Stomach (tissue), 19 donors: ENCODE measurements at places on chromosomes 2 and 18. TPM values are rescaled to one million over a fixed set of nuclear protein-coding genes. Genes with fewer than 3 reads are reported as not detected.

DNA sequence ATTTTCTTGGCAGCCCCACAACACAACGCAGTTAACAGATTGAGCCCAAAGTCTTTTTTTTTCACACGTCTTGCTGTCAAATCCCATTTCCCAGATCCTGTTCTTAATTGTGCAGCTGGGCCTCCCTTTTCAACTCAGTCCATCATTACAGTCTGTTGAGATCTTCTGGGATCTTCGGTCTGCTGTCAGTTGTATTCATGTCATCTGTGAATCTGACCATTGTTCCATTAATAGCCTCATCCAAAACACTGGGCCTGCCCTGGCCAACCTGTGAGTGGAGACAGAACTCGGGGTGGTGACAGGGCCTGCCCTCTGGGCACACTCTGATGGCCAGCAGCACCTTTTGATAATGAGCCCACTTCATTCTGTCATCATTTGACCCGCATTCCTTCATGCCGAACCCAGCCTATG is 39.7 kb upstream of the SEMA4C start:
- DNase-seq = no peak
- no peak overlapping the region for H3K4me3 ChIP-seq
- no peaks in the 10 kb centered on the region for H3K36me3 ChIP-seq
- H3K27me3 ChIP-seq = no peaks in the 10 kb centered on the region
- H3K4me1 ChIP-seq = peaks cover 29% of the 10 kb centered on the region

GRCh38 chr2:173394091-173394974 is 39.7 kb downstream of the CDCA7 start:
- DNase-seq = no peak
- no peaks in the 10 kb centered on the region for H3K27me3 ChIP-seq
- no peak overlapping the region for H3K4me3 ChIP-seq
- no peaks in the 10 kb centered on the region for H3K36me3 ChIP-seq

DNA sequence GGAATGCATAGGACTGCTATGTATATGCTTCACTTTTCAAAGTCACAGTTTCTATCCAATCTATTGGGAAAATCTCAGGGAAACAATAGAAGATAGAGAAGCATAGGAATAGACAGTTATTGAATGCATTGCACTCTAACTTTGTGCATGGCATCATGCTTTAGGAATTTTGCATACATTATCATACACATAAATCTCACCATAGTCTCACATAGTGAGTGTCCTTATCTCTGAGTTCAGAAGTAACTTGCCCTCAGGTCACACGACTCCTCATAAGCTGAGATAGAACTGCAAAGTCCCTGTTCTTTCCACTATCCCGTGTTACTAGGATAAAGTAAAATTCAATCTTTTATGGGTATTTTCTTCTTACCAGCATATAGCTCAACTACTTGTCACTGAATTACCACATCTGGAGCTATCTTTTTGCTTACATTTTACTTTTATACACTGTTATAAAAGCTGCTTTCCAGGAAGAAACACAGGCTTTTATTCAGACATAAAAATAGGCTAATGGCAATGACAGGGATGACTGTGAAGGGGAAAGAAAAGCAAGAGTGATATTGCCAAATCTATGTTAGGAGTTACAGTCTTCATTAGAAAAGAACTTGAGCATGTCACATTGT is 666.9 kb downstream of the XIRP2 start:
- no peaks in the 10 kb centered on the region for H3K4me1 ChIP-seq
- no peak for DNase-seq
- no peak overlapping the region for H3K4me3 ChIP-seq
- no peaks in the 10 kb centered on the region for H3K27me3 ChIP-seq
- H3K27ac ChIP-seq = no peak overlapping the region

- no peak overlapping the region for H3K27ac ChIP-seq
- no peak for DNase-seq
- no peaks in the 10 kb centered on the region for H3K27me3 ChIP-seq
- no peaks in the 10 kb centered on the region for H3K36me3 ChIP-seq
- no peak overlapping the region for H3K4me3 ChIP-seq
- H3K4me1 ChIP-seq = no peaks in the 10 kb centered on the region
Observed at GRCh38 chr18:50053111-50053510, 141.8 kb downstream of the MYO5B start.

- DNase-seq = no peak
- no peak overlapping the region for H3K4me3 ChIP-seq
- H3K27ac ChIP-seq = no peak overlapping the region
- H3K4me1 ChIP-seq = peaks cover 25% of the 10 kb centered on the region
Observed at GRCh38 chr2:168736649-168737445, 65.6 kb upstream of the NOSTRIN start.

DNA sequence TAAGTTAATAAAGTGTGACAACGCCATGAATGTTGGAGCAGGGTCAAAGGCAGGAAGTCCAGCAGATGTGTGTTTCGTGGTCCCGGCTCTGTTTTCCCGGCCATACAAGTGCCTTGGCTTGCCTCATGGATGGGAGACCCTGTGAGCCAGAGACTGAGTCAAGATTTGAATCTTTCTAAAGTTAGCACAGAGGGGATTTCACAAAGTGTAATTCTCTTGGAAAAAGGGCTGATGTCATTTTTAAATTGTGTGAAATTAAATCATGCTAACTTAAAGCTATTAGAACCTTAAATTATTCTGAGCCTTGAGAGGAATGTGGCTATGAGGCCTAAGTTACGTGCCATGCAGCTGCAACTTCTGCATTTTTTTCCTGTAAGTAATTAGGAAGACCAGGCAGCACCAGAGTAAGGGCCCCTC is 38.3 kb upstream of the RALBP1 start:
- H3K27ac ChIP-seq = no peak overlapping the region
- H3K36me3 ChIP-seq = no peaks in the 10 kb centered on the region
- H3K27me3 ChIP-seq = no peaks in the 10 kb centered on the region
- DNase-seq = no peak

Gene PCARE
- 2.9 TPM for total RNA-seq

Gene ABCB11
- not detected for total RNA-seq

Gene CDH20
- 0.43 TPM for total RNA-seq
